Transverse colon (tissue), 4 donors: ENCODE measurements at places on chromosomes 3 and 15. TPM values are rescaled to one million over a fixed set of nuclear protein-coding genes. Genes with fewer than 3 reads are reported as not detected.

The GOLGA8T gene
- total RNA-seq = not detected

The CXCR6 gene
- 6.7 TPM for total RNA-seq

GRCh38 chr15:100256101-100256969 lies 85.4 kb downstream of the ADAMTS17 start:
- no peak for DNase-seq

DNA sequence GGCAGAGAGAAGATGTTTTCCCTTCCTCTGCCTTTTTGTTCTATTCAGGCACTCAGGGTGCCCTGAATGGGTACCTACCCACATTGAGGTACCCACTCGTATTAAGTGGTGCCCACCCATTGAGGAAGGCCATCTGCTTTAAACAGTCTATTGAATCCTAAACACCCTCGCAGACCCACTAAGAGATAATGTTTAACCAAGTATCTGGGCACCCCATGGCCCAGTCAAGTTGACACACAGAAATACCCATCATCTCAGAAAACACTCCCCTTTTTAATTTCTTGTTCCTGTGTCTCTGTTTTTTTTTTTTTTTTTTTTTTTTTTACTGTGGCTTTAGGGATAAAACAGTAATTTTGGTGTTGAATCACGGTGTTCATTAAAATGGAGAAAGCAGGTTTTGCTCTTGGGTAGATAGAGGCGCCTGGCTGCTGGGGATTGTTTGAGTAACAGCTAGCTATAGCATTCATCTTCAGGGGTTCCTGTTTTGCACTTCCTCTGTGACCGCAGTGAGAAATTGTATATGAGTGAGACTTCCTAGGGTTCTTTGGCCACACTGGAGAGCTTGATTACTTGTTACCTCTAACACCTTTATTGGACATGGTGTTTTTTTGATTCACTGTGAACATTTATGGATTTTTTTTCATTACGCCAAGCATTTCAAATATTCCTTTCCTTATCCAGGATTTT lies 259.1 kb downstream of the PTPRG start:
- DNase-seq = no peak

DNA sequence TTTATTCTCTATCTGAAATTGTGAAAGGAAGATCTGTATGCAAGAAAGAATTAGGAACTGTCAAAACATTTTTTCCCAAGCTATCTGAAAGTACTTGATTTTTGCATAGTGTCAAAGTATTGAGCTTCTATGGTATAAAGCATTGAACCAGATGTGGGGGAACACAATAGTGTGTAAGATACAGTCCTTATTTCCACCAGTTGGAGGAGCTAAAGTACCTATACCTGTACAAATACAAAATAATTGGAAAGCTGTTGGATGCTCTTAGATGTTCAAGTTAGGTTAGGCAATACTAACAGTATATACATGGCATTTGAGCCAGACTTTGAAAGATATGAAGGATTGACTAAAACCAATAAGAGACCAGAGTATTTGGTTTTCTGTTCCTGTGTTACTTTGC lies 148.4 kb downstream of the B3GALNT1 start:
- no peak for DNase-seq

- DNase-seq = no peak
These were observed 143.4 kb downstream of the EBLN2 start for GRCh38 chr3:73204841-73205240.

GRCh38 chr3:4139462-4140140 lies 163.6 kb upstream of the SETMAR start:
- DNase-seq = no peak

- no peak for DNase-seq
These were observed 155.9 kb downstream of the OXSM start for GRCh38 chr3:25945836-25946235.

DNA sequence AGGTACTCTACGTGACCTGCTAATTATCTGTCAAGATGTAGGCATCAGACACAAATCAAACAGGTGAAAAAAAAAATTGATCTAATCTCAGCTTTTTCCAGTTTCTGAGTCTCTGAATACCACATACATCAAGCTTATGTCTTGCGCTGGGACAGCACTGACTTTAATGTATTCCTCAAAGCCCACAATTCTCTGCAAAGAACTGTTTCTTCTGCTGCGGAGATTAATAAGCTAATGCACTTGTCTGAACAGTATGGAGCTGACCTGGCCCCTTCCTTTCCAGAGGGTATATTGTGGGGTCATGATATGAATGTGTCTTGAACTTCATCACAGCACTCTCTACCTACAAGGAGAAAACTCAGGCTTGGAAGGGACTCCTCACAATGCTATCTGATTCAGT lies 87.8 kb downstream of the FOXB1 start:
- no peak for DNase-seq

- DNase-seq = no peak
These were observed 16.0 kb upstream of the BCL2L10 start for GRCh38 chr15:52128568-52128967.

GRCh38 chr15:42289166-42289565 lies 15.9 kb upstream of the TMEM87A start:
- no peak for DNase-seq
